ENCODE measurements at places on chromosomes 16 and 17.

DNA sequence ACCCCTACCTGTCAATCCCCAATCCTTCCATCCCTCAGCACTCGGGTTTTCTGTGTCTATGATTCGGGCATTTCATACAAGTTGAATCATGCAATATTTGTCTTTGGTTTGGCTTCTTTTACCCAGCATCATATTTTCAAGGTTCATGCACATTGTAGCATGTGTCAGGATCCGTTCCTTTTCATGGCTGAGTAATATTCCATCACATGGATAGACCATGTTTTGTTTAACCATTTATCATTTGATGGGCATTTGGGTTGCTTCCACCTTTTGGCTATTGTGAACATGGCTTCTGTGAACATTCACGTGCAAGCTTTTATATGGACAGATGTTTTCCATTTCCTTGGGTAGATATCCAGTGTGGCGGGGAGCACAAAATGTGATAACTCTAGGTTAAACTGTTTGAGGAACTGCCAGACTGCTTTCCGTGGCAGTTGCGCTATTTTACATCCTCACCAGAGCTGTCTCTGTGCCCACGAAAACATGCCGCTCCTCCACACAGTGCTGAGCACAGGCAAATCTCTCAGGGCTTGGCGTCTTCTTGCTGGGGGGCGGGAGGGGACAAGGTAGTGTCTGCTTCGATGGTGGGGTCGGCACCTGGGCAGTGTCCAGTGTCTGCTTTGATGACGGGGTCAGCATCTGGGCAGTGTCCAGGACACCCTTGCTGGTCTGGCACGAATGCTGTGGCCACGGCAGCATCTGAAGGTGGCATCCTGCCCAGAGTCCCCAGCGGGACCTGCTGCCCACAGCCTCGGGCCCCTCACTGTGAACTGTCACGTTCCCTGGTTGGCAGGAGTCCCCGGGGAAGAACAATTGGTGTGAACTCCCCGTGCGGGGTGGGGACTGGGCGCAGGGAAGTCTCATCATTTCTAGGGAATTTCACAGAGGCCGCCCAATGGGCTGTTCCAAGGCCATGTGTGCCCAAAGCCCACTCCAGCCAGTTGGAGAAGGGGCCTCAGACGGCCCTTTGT, 32.4 kb upstream of the JPH3 start:
- no peak for DNase-seq

DNA sequence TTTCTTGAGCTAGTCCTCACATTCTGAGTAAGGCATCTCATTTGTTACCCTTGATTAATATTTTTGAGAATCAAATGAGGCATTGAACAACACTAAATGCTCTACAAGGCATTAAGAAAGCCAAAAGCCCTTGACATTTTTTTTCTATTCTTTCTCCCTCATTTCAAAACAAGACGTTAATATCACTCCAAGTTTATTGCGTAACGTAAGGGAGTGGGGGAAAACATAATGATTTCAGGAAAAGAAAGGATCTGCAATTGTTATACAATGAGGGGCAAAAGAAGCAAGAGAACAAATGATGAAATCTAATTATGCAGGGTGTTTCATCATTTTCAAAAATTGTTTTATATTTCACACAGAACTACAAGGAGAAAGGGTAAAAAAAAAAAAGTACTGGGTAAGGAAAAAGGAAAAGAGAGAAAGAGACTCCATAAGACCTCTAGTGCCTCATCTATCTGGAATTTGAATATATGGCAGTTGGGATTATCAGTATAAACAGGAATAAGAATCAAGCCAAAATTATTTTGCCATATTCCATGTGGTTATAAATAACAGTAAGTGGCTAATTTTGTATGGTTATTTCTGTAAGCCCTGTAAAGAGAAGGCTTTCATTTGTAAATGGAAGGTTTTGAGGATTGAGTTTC, 163.0 kb downstream of the ABCA8 start:
- no peak for DNase-seq

DNA sequence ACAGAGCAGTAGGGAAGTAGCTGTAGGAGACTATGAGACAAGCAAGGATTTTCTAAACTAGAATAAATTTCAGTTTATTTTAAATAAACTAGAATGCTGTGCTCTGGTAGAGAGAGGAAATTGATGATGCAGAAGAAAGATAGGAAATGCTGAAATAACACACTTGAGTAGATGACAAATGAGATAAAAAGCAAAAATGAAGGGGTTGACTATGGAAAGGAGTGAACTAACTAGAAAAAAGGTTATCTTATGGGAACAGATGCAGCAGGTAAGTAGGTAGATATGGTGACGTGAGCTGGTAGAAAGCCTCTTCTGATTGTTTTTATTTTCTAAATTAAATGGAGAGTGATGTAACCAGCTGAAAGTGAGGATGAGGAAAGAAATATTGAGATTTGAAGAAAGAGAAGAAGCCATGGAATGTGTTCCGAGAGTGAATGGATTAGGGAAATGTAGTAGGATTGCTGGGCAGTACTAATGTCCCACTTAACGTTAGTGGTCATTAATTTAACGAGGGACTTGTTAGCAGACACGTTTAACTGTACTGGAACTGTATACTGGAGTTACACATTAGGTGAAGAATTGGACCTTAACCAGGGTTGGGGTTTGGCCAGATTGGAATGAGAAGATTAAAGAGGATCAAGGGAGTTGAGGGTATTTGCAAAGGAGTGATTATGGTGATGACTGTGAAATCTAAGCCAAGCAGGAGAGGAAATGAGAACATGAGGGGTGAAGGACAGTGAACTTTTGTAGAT, 196.5 kb downstream of the TANC2 start:
- DNase-seq = no peak

DNA sequence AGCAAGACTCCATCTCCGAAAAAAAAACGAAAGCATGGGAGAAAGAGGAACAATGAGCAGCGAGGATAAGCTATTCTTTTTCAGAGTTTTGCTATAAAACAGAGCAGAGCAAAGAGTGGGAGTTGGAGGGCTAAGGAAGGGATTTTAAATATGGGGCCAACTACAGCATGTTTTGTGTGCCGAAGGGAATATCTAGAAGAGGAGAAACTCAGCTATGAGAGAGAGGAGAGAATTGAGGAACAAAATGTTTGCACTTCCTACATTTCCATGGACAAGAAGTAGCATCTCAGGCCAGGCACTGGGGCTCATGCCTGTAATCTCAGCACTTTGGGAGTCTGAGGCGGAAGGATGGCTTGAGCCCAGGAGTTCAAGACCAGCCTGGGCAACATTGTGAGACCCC, 13.1 kb upstream of the GRB2 start:
- no peak for DNase-seq

- no peak for DNase-seq
These were observed at the start of gene SLC47A1 for GRCh38 chr17:19533718-19534561. SLC47A1 (plus strand) TSS chr17:19533854; CDS start chr17:19533940, 86 bp downstream.

- peak; percentile 19 for DNase-seq
These were observed 254.5 kb upstream of the CACNG5 start for GRCh38 chr17:66580184-66580955.

DNA sequence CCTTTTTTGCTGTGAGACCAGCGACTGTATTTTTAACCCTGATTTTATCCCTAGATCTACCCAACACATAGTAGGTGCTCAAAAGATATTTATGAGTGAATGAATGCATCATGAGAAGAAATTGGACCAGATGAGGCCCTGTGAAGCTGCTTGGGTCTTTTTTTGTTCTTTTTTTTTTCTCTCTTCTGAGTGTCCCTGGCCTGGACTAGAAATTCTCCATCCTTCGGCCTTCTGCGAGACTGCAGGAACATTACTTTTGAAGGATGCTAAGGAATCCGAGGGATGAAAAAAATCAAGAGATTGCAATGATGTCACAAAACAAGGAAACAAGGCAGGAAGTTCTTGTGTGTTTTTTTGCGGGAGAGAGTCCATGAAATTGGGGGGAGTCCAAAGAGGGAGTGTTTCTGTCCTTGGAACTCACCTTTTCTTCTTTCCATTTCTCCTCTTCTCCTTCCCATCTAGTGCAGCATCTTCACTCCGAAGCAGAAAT, 560 bp upstream of the RUSF1 start:
- DNase-seq = no peak

DNA sequence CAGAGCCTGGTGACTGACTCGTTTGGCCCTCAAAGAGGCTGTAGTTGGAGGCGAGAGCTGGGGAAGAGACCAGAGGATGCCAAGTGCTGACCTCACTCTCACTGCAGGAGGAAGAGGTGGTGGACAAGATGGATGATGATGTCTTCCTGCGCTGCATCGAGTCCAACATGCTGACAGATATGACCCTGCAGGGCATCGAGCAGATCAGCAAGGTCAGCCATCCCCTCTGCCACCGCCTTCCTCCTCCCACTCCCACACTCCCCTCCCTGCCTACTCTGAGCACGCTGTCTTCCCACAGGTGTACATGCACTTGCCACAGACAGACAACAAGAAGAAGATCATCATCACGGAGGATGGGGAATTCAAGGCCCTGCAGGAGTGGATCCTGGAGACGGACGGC, 26.9 kb downstream of the POLR2A start:
- DNase-seq = no peak

GRCh38 chr17:8859027-8859803, 8.3 kb downstream of the PIK3R6 start:
- DNase-seq = no peak

GRCh38 chr17:28718333-28719020, 809 bp upstream of the RAB34 start:
- DNase-seq = no peak

GRCh38 chr17:32486111-32486700, 587 bp upstream of the CDK5R1 start:
- DNase-seq = no peak

DNA sequence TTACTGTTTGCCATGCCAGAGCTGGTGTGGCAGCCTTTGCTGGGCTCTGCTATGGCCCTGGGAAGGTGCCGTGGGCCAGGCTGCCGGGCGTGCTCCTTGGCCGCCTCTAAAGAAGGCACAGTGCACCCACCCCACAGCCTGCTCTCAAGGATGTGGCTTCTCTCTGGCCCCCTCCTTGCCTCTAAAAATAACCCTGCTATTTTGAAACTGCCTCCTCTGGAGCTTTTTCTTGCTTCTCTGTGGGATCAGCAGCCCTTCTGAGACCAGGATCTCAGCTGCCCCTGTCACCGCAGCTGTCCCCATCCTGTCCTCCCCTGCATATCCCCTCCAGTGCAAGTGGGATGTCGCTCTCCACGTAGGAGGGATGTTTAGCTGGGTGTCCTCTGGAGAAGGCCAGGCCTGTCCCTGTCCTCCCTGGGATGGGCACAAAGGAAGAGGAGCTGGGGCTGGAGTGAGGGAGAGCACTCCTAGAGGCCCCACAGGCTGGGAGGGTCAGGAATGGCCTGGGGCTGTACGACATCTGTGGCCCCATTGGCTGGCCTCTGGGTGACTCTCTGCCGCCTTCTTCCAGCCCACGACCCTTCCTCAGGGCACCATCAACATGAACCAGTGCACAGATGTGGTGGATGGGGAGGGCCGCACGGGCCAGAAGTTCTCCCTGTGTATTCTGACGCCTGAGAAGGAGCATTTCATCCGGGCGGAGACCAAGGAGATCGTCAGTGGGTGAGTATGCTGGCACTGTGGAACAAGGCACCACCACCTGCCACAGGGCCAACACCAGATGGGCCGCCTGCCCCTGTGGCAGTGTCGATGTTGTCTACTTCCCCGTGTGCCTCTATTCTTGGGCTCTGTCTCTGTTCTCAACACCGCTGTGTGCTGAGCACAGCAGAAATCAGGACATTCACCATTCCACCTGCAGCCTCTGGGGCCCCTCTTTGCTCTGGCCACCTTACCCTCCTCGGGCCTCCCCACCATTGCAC, 79.7 kb downstream of the PLD6 start:
- DNase-seq = no peak

- no peak for DNase-seq
These were observed 35.8 kb upstream of the IL34 start for GRCh38 chr16:70610273-70611223.

DNA sequence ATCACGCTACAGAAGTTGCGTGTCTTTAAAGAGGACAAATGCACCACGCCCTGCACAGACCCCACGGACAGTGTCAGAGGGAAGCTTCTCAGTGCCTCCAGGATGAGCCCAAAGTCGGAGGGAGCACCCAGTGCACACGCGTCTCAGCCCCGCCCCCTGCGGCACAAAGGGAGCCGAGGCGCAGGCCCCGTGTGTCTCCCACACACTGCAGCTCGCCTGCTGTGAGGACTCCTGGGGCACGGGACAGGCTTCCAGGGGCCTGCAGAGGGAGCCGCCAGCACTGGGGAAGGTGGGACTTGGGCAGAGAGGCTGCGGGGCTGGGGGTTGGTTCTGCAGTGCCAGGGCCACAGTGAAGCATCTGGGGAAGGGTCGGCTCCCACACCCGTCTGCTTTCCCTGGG, 77.4 kb downstream of the LMF1 start:
- no peak for DNase-seq

Measured in amniotic stem cell (primary cell).